ENCODE measurements at places on chromosomes 5 and 9.

DNA sequence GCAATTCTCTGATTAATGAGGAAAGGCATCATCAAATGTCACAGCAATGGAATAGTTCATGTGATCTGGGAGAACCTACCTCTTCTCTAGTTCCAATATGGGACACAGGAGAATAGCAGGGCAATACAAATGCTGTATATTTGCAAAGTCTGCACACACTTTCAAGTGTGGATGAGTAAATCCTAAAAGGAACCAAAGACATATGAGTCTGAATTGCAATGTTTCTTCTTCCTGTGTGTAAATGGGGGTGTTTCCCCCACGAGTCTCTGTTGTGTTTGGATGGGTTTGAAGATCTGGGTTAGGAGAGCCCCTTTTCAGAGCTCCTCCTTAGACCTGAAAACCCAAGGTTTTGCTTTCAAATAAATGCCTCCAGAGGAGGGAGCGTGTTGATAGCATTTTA lies 26.9 kb downstream of the SLC46A2 start:
- DNase-seq = no peak

DNA sequence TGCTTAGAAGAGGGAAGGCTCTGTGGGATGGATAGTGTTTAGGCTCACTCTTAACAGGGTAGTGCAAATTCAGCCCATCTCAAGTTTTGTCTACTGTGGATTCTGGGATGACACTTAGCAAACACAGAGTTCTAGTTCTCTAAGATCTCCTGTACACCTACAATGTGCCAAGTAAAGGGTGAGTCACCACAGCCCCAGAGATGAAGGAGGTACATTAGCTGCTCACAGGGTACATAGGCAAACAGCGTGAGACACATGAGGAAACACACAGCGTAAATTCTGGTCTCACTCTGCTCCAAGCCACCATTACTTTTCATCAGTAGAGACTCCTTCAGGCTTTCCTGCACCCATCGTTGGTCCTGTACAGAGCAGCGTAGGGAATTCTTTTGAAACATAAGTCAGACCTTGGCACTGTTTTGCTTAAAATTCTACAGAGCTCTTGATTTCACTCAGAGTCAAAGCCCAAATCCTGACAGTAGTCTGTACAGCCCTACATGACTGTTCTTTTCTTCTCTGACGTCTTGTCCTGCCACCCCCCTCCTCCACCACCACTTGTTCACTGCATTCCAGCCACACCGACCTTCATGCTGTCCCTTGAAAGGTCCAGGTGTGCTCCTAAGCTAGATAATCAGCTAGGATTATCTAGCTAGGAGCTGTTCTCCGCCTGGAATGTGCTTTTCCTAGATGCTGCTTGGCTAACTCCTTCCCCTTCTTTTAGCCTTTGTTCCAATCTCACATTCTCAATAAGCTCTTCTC lies 8.7 kb downstream of the ASTN2 start:
- DNase-seq = no peak

DNA sequence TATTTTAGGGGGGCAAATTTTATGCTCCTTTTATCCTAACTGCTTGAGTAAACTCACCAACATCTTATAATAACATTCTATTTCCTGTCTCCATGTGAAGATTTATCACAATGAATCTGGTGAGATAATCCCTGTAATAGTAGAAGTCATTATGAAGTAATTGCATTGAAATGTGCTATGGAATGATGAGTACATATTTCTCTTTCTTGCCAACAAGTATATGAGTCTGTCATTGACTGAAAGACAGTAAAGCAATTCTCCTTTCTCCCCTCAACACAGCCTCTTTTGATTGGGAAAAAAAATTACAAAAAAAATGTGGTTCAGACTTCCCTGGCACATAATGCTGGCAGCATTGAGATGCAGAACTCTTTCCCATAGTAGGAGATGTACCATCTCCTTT lies 459.2 kb upstream of the RGMB start:
- DNase-seq = peak; percentile 29

DNA sequence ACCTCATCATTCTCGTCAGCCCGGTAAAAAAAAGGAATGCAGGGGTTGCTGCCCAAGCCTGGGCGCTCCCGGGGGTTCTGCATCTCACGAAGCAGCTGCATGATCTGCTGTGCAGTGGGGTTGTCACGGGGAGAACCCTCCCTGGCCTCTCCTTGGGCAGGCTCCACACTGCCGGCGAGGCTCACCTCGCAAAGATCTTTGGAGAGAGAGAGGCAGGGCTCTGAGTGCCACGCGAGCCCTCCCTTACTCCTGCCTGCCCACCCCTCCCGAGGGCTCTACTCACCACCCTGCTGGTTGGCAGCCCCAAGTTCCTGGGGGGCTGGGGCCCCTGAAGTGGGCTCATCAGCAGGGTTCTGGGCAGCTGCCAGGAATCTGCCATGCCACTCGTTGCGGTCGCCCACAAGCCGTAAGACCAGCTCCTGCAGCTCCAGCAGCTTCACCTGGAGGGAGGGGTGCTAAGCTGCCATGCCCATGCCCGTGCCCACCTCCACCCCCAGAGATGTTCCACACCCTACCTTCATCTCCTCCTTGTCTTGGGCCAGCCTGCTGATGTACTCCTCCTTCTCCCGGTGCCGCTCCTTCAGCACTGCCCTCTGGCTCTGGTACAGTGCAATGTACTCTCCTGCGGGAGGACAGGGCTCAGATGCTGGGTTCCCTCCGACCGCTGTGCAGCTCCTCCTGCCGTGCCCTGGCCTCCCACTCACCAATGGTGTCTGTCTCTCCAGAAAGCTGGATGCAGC lies 18.6 kb downstream of the GOLGA2 start:
- DNase-seq = no peak

Data from ACHN (cell line).